Left ventricle myocardium inferior (tissue), 1 donor: ENCODE measurements at places on chromosomes 4 and X. TPM values are rescaled to one million over a fixed set of nuclear protein-coding genes. Genes with fewer than 3 reads are reported as not detected.
A peak's percentile ranks its signal among the peaks of the same experiment; 100 is the strongest.

FRG2 gene
- not detected for total RNA-seq

HTR2C gene
- total RNA-seq, result not detected

TCEAL6 gene
- not detected for total RNA-seq

RPA4 gene
- total RNA-seq, result not detected

DNA sequence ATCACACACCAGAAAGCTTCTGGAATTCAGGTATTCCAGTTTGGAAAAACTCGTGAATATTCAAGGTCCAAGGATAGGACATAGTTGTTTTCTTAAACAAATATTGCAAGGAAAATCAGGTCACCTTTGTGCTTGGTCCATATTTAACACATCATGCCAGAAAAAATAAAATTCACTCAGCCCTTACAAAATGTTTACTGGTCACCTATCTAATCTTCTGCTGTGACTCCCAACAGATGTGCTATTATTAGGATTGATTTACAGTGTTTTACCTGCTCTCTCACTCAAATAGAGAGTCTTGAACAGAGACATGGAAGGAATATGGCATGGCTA is 9.5 kb downstream of the CSN3 start:
- DNase-seq, result no peak
- H3K4me3 ChIP-seq, result no peak overlapping the region
- no peaks in the 10 kb centered on the region for H3K27me3 ChIP-seq
- no peaks in the 10 kb centered on the region for H3K4me1 ChIP-seq

GRCh38 chr4:132227151-132227856 is 921.8 kb upstream of the PCDH10 start:
- H3K4me3 ChIP-seq, result peak overlapping the region; percentile 22
- no peaks in the 10 kb centered on the region for H3K36me3 ChIP-seq
- H3K27me3 ChIP-seq, result no peaks in the 10 kb centered on the region
- no peaks in the 10 kb centered on the region for H3K4me1 ChIP-seq
- H3K27ac ChIP-seq, result no peak overlapping the region

GRCh38 chr4:7944599-7945220 is 5.0 kb upstream of the AFAP1 start:
- no peak overlapping the region for H3K27ac ChIP-seq
- H3K36me3 ChIP-seq, result no peaks in the 10 kb centered on the region
- no peaks in the 10 kb centered on the region for H3K27me3 ChIP-seq
- no peak for DNase-seq
- H3K4me3 ChIP-seq, result no peak overlapping the region
- peaks cover 15% of the 10 kb centered on the region for H3K4me1 ChIP-seq

GRCh38 chr4:74754218-74754617 is 40.1 kb downstream of the BTC start:
- DNase-seq, result no peak
- H3K4me3 ChIP-seq, result no peak overlapping the region
- H3K27ac ChIP-seq, result no peak overlapping the region
- peaks cover 2% of the 10 kb centered on the region for H3K27me3 ChIP-seq
- H3K4me1 ChIP-seq, result no peaks in the 10 kb centered on the region

GRCh38 chr4:121885115-121885514 is 14.8 kb upstream of the BBS7 start:
- no peaks in the 10 kb centered on the region for H3K36me3 ChIP-seq
- H3K27me3 ChIP-seq, result no peaks in the 10 kb centered on the region
- no peak overlapping the region for H3K27ac ChIP-seq
- H3K4me3 ChIP-seq, result no peak overlapping the region
